ENCODE measurements at places on chromosomes 4 and X.

DNA sequence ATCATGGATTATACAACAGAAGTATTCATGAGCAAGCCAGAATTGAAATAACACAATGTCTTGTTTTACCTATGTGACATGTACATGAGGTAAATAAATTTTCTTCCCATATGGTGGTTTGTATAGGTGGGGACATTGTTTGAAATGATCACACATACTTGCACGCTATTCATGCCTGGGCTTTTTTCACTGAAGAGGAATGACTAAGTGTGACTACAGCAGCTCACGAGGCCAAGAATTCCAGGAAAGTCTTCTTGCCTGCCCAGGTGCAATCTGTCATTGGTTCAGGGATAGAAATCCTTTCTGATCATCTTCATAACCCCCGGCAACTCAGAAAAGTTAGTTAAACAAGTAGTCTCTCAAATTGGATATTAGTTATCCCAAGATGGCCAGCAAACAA is 36.3 kb upstream of the AREG start:
- no peak for DNase-seq

DNA sequence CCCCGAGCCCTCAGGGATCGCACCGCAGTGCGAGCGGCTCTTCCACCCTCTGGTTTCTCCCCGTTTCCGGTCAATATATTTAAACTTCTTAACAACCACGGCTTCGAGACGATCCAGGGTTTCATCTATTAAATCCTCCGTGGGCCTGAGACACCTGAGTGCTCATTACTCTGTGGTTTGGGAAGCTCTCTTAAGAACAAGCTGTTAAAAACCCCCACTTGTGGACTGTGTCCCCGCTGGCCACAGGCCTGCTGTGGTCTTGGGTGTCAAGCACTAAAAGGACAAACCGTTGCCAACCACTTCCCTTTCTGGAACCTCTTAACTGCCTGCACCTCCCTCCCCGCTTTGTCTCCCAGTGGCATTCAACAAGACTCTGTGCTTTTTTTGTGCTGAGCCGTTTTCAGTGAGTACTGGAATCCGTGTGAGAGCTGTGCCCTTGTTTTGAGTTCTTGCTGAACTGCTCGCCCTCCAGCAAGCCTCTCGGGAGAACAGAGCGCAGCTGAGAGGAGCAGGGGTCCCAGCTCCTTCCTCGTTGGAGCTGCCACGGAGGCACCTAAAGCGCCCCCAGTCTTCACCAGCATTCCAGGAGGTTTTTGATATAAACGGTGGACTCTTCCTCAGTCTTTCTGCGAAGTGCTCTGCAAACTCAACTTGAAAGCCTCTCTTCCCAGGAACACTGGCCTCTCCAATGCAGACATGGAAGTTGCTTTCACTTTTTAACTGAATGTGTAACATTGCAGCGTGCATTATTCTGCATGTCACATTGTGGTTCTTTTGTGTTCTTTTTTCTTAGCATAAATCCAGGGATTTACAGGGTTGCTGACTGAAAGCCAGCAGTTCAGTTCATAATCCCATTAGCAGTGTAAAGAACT is 691 bp upstream of the IGFBP7 start:
- DNase-seq: peak; percentile 23

DNA sequence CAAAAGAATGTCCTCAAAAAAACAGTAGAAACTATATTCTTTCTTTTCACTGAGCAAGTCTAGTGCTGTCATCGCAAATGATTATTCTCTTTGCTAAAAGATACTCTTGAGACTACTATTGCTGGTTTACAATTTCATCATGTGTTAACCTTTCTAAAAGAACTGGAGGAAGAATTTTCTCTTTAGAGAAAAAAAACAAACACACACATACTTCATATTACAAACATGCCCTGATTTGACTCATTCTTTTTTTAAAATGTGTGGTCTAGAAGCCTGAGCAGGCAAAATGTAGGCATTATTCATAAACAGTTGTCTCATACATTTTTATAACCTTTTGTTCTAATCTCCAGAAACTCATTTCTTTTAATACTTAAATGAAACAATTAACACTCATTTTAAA is 60.6 kb upstream of the FAT4 start:
- no peak for DNase-seq

DNA sequence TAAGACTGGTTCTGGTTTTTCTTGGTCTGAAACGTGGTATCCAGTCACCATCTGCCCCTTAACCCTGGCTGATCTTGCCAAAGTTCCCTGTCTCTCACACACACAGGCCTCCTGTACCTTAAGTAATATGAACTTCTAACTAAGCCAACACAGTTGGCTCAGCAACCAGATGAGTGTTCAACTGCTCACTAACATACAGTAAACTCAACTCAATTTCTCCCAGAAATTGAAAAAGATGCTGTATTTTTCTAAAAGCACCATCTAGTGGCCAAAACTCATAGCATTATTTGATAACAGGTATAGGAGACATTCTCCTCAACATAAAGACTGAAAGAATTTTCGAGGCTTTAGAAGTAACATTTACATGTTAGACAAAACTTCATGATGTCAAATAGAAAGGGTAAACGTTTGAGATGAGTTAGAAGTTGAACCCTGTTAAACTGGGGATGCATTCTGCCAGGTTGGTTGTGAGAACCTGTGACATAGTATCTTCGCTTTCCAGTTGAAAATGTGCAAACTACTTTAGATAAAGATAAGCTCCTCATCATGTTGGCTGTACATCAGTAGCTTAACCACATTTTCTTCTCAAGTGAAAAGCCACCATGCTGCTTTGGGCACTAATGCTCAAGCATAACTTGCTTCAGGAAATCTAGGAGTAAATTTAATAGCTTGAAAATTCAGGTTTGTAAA is 31.2 kb downstream of the CCNI start:
- no peak for DNase-seq

DNA sequence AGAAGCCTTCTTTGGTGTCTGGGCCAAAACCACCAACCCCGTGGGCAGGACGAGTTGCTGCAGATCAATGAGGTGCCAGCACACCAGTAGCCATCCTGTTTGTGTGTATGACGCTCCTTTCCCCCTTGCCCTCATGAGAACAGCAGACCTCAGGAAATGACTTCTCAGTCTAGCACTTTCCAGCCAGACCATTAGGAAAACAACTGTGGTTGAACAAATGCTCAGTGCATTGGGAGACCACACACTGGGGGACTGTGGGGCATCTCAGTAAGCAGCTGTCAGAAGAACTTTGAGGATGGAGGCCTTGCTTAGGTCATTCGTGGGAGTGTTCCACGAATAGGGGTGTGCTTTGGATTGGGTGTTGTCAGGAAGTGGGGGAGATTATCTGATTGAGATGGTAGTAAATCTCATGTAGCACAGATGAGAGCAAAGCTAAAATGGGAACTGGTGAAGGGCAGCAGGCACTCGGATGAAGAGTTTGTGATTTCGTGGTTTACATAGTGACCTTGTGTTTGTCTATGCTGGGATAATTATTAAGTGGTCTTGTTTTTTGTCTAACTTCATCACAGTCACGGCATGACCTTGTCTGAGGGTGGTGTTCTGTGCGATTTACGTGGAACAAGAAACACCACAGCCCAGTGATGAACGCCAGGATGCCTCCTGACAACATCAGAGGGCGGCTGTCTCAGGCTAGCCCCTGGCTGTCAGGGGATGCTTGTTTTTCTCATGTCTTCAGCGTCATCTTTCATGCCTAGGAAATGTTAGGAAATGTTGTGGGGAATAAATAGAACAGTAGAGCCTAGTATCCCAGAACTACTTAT is 70.1 kb downstream of the USP46 start:
- no peak for DNase-seq

All from D721Med (cell line).